ENCODE measurements at places on chromosomes 13 and 19.

- peak; percentile 63 for DNase-seq
Measured at GRCh38 chr19:47778049-47778953, at the start of gene SELENOW. TSS of gene SELENOW (plus strand) at chr19:47778703. CDS start at chr19:47778786, 83 bp downstream.

GRCh38 chr13:76708138-76708688, 178.0 kb downstream of the KCTD12 start:
- no peak for DNase-seq

GRCh38 chr19:3852614-3853254, 16.1 kb downstream of the ZFR2 start:
- peak; percentile 92 for DNase-seq

DNA sequence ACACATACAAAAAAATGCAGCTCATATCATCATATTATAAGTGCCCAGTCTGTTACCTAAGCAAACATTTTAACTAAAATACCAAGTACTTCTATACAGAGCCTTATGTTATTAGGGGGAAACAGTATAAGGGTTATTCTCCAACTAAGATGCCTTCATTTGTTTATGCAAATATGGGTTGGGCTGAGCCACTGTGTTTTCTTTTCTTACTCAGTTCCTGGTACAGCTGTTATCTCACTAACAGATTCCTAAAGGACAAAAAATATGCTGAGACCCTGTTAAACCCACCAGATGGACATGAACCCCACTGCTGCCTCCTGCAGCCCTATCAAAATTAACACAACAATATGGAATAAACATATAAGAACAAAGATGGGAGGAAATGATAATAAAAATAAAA, 34.5 kb upstream of the SMAD9 start:
- peak; percentile 19 for DNase-seq

DNA sequence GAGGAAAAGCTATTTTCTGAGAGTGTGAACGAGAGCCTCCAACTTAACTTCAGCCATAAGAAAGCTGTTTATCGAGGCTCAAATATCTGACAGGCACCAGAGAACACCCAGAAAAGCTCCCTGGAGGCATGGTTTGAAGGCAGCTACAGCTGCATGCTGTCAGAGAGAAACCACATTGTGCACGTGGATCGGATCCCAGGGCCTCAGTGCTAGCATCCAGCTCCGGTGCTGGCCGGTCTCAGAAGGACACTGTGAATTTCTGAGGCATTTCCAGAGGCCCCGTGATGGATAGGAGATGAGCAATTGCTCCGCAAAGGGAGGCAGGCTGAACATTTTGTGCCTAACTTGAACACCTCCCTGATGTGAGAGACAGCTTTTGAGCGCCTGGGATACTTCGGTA, 315.7 kb downstream of the FGF9 start:
- no peak for DNase-seq

GRCh38 chr19:42242512-42243409, at the start of gene GSK3A:
TSS of gene GSK3A (minus strand) at chr19:42242602. CDS start at chr19:42242465, 137 bp downstream.
- peak; percentile 99 for DNase-seq

DNA sequence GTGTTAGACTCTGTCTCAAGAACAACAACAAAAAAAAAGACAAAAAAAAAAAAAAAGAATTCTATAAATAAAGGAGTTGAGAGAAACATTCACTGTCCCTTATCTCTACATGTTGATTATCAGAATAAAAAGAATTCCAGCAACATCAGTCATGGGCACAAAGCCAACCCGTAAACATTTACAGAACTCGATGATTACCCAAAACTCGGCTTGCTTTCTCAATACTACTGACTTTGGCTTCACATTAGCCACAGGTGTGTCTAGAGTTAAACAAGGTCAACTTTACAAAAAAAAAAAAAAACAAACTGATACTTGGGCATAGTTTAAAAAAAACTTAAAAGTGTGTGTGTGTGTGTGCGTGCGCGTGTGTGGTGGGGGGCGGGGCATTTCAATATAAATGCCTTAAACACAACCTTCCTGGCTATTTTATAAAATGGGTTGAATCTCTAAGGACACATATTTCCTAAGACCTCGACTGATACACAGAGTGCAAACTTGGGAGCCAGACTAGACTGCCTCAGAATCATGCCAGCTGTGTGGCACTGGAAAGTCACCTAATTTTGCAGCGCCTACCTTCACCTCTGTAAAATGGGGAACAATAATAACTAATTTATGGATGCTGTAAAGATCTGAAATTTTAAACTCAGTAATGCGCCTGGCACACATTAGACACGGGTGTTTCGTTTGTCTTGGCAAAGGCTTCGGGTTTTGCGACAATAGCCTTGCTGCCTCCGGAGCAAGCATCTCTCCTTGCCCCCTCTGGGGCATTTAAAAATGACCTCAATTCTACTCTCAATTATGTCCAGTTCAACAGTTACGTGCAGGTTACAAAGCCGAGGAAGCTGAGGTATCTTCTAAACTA, 922 bp downstream of the EBPL start:
- DNase-seq = peak; percentile 37

GRCh38 chr13:113125506-113126264, 3.1 kb downstream of the F10 start:
- no peak for DNase-seq

DNA sequence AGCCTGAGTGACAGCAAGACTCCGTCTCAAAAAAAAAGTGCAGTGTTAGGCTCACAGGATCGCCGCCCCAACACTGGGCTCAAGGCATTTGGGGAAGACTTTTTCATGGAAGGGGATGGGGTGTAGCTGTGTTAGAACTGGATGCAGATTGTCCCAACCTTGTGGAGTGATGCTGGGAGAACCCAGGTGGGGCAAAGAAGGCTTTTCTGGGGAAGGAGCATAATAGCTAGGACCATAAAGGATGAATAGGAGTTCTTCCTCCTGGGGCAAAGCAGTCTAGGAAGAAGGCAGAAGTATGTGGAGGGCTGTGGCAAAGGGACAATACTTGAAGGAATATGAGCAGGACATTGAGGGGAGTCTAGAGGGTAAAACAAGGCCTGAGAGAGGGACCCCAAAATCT, 11.2 kb downstream of the TLE6 start:
- no peak for DNase-seq

- DNase-seq = peak; percentile 89
Measured at GRCh38 chr19:41321600-41322270, 11.8 kb downstream of the CCDC97 start.

DNA sequence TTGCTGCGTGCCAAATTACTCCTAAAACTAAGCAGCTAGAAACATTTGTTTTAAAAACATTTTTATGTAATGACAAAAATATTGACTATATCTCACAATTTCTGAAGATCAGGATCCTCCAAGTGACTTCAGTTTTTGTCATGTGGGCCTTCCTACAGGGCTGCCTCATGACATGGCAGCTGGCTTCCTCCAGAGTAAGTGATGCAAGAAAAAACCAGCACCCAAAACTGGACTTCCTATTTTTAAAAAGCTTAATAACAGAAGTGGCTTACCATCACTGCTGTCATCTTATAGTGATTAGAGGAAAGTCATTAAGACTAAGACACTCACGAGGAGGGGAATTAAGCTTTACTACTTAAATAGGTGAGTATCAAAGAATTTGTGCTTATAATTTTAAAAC, 681.7 kb downstream of the PCDH17 start:
- DNase-seq = no peak

- peak; percentile 59 for DNase-seq
Measured at GRCh38 chr19:19406878-19407632, 1.6 kb downstream of the GATAD2A start.
